ENCODE measurements at places on chromosomes 16 and 17.

GRCh38 chr16:22291860-22292318 lies 5.3 kb upstream of the POLR3E start:
- DNase-seq, result no peak

DNA sequence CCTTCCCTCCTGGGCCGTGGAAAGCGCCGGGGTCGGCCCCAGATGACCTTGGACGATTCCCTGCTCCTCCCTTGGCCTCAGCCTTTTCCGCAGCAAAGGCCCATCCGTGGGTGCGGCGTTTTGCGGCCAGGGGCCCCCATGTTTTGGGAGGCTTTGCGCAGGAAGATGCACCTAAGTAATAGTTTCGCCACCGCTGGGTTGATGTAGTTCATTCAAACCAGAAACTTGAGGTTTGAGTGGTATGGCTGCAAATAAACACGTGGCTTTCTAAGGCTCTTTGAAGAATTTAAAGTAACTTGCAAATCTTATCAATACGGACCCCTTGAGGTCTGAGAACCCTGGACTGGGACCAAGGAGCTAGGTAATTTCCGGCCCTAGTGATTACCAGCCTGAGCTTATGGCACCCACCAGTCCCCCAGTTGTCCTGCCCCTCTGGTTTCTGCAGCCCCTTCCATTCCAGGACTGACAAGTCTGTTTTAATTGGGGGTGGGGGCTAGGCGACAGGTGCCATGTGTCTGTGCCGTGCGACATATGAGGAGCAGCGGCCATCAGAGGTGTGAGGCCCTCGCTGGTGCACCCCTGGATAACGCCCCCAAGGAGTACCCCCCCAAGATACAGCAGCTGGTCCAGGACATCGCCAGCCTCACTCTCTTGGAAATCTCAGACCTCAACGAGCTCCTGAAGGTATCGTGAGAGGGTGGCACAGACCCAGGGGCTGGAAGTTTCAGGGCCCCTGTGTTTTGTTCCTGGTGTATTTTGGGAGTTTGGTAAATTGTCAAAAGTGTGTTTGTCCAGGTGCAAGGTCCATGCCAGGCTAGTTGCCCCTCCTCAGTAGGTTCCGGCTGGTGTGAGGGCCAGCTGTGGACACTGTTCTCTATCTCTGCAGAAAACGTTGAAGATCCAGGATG lies 834 bp downstream of the MRPL12 start:
- no peak for DNase-seq

DNA sequence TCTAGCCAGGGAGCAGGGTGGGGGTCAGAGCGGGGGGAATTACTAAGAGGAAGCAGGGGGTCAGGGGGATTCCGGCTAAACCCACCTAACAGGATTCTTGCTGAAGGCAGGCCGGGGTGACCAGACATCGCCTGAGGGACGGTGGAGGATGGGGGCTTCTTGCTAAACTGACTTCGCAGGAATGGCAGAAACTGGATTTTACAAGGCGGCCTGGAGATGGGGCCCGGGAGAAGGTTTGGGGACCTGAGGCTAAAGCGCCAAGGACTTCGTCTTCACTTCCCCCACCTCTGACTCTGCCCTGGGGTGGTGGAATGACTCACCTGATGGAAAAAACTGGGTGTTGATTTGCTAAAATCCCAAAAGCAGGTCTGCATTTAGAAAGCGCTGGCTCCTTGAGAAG lies 23.5 kb downstream of the LGALS3BP start:
- no peak for DNase-seq

DNA sequence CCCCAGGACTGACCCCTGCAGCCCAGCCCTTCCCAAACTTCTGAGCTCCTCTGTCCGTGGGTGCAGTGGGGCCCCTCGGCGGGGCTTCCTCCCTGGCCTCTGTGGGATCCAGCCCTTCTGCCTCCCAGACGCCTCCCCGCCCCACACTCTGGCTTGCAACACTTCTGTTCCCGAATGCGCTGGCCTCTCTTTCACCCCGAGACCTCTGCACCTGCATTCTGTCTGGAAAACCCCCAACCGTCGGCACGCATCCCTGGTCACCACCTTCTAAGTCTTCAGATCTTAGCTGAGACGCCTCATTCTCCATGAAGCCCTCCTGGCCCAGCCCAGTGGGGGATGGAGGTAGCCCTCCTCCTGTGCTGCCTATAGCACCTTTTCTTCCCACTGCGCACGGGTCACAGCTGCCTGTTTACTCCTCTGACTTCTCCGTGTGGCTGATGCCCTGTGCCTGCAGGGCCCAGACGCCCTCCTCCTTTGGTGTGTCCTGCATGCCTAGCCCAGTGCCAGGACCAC lies 26.4 kb downstream of the TMEM235 start:
- DNase-seq, result no peak

- DNase-seq, result no peak
Measured at GRCh38 chr16:22198547-22199293, 7.4 kb upstream of the EEF2K start.

DNA sequence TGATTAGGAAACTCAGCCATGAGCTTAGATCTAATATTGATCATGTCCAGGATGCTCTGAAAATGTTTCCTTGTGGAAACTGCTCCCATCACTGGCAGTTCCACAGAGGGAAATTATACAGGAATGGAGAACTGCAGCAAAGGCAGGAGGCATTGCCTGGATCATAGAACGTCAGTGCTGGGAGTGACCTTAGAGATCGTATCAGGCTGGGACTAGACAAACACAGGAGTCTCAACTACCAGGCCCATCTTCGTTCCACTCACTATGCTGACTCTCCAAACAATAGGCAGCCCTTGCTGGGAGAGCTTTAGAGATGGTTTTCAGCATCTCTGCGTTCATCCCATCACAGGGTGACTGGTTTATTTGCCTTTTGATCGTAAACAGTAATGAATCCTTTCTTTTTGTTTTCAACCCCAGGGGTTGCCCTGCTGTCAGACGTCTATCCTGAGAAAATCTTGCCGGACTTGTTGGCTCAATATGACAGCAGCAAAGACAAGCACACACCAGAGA lies 130.3 kb downstream of the TANGO6 start:
- DNase-seq, result no peak

GRCh38 chr17:50184611-50185398 lies 16.6 kb downstream of the COL1A1 start:
- DNase-seq, result no peak

All from activated naive CD8-positive, alpha-beta T cell treated with anti-CD3 and anti-CD28 coated beads, Interleukin-2, amount 10 ng/mL, durations not matched to agents 7 days and 5 days (primary cell).